ENCODE measurements at places on chromosomes 4 and X.

DNA sequence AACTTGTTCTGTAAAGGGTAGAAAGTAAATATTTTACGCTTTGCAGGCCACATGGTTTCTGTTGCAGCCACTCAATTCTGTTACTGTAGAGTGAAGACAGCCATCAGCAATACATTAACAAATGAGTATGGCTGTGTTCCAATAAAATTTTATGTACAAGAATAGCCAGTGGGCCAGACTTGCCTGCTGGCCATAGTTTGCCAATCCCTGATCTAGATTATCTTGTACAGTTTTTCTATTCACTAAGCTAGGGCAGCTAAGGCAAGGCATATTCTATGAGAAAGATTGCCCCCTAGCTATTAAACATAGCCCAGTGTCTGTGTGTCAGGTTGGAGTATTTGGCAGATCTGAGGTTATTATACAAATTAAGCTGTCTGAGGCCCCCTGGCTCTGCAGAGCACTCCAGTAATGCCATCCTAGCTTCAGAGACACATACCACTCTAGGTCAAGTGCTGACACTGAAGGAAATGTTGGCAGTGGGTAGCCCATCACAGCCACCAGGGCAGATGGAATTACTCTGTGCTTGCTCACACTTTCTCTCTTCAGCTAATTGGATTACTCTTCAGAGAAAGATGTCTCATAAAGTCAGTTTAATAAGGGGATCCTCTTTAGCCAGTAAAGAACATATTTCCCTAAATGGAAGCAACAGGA lies 40.7 kb downstream of the MTTP start:
- DNase-seq = no peak

- no peak for DNase-seq
Measured at GRCh38 chr4:40196724-40197281, at the start of gene RHOH. Gene RHOH, plus strand, starts transcription at chr4:40197031. Its CDS starts 46,356 bp downstream, at chr4:40243387.

DNA sequence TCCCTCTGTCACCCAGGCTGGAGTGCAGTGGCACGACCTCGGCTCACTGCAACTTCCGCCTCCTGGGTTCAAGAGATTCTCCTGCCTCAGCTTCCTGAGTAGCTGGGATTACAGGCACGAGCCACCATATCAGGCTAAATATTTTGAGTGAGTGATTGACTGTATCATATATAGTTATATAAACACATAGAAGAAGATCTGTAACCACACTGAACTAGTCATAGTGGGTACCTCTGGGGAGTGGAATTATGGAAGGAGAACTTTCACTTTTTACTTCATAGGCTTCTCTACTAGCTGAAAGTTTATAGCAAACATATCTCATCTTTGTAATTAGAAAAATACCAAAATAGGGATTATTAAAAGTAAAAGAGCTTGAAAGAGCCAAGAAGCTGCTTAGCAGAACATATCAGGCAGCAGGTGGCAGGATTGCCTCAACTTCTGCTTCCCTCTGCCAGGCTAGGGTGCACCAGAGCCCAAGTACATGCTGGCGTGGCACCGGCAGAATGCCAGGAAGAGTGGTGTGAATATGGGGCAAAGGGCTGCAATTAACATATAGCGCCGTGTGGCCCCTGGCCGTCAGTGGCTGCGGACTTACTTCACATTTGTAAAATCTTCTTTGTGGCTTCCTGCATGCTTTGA lies 39.5 kb upstream of the CD40LG start:
- DNase-seq = peak; percentile 10

DNA sequence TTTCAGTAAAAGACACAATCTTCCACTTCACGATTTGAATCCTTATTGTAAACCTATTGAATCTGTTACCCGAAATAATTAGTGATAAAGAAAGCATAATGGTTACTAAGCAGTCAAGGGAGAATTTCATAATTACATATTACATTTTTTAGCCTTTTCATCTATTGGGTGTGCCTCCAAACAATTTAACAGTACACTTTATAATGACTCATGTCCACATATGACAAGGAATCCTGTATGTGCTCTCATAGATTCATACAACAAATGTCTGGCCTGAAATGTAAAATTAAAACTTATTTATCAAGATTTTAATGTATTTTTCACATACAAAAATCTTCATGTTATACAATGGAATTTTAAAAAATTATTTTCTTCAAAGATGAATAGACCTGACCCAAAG lies 39.4 kb downstream of the PPP3CA start:
- DNase-seq = no peak

- no peak for DNase-seq
Measured at GRCh38 chrX:100687546-100687945, 43.5 kb downstream of the SRPX2 start.

- DNase-seq = no peak
Measured at GRCh38 chr4:89803915-89804314, 33.0 kb downstream of the SNCA start.

- no peak for DNase-seq
Measured at GRCh38 chr4:108168160-108168670, 517 bp downstream of the LEF1 start.

GRCh38 chr4:27117453-27117852 lies 256.8 kb downstream of the STIM2 start:
- DNase-seq = no peak

DNA sequence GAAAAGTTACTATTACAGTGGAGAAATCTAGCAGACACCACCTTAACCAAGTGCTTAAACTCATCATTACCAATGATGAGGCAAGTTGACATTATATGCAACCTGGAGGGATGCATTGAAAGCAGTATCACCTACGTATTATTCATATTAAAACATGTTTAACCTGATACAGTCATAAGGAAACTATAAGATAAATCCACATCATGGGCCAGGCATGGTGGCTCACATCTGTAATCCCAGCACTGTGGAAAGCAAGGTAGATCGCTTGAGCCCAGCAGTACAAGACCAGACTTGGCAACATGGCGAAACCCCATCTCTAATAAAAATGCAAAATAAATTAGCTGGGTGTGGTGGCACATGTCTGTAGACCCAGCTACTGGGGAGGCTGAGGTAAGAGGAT lies 22.3 kb upstream of the INTU start:
- no peak for DNase-seq

- no peak for DNase-seq
Measured at GRCh38 chr4:93116624-93117023, 711.9 kb upstream of the ATOH1 start.

DNA sequence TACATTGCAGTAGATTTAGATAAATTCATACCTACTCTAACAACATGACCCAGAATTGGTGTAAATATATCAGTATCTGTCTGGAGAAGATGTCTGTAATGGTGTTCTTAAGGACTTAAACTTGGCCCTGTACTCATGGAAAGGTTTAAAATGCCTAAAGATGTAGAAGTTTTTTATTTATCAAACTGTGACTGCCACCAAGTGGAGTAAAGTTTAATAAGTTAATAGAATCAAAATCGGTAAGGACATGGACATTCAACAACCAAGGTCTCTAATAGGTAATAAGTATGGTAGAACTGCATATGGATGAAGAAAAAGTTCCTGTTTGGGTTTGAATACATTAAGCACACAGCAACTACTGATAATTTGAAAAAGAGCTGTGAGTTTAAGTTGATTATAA lies 474.0 kb upstream of the NDST3 start:
- DNase-seq = no peak

GRCh38 chr4:76931576-76932276 lies 17.8 kb upstream of the SEPTIN11 start:
- no peak for DNase-seq

DNA sequence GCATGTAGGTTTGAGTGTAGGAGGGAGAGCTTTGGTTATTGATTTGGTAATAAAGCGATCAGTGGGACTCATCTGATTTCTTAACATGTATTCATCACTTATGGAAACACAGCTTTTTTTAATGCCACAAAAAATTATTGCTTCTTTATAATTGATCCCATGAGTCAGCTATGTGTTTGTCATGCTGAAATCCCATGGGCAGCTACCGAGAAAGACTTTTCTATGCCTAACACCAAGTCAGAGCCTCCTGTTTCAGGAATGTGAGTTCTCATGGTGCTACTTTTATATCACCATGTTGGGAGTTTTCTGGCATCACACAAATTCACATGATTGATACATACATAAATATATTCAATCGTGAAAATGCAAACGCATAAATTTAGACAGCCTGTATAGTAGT lies 165.7 kb downstream of the RAPGEF2 start:
- no peak for DNase-seq

- DNase-seq = no peak
Measured at GRCh38 chrX:14702145-14702544, 170.7 kb downstream of the FANCB start.

DNA sequence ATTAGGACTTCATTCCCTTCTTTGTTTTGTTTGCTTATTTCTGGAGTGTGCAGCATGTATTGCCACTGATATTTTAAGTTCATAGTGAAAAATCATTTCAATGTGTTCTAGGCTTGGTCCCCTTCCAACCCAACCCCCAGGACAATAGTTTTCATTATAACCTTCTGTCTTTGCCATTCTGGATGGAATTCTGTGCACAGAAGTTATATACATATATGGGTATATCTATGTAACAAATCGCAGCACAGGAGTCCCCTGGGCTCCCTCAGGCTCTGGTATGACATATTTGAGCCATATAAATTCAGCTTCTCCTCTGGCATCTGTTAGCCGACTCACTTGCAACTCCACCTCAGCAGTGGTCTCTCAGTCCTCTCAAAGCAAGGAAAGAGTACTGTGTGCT lies at the start of gene TNMD:
Gene TNMD (plus strand): TSS at position 326 of the 400 bp plus-strand sequence. CDS start 83 bp downstream, outside the sequence.
- no peak for DNase-seq
